ENCODE measurements at places on chromosomes 6 and 20.
A peak's percentile ranks its signal among the peaks of the same experiment; 100 is the strongest.

DNA sequence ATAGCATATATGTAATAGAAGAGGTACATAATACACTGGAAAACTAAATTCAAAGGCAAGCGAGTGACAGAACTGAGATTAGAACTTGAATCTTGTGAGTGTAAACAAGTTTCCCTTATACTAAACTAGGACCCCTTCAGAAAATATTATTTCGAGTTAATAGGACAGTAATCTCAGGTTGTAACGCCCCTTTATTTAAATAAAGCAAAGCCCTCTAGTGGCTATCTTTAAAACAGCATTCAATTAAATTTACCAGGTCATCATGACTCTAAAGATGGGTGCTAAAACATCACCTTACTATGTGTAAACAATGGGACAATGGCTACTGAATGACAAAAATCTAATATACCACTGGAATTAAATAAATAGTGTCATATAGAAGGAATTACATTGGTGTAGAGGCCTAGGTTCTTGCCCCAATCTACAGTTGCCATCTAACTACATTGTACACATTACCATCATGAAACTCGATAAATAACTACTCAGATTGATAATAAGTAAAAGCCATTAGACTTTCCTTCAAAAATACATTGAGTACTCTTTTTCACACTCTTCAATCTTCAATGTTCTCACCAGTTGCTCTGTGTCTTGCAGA lies 255.4 kb upstream of the IRAK1BP1 start:
- DNase-seq = no peak

DNA sequence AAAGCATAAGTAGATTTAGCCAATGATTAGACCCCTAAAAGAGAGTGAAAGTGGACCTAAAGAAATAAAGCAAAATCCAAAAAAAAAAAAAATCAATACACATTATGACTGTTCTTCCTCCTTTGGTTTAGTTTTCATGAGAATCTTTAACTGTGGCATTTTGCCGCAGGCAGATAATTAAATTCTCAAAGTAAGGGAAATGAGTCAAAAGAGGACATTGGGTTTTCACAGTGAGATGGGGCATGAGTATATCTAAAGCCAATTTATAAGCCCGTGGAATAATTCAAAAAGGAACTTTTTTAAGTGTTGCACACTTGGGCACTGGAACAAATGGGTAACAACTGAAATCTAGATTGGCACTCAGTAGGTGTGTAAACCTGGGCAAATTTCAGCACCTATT lies 230.3 kb downstream of the PKHD1 start:
- DNase-seq = no peak

DNA sequence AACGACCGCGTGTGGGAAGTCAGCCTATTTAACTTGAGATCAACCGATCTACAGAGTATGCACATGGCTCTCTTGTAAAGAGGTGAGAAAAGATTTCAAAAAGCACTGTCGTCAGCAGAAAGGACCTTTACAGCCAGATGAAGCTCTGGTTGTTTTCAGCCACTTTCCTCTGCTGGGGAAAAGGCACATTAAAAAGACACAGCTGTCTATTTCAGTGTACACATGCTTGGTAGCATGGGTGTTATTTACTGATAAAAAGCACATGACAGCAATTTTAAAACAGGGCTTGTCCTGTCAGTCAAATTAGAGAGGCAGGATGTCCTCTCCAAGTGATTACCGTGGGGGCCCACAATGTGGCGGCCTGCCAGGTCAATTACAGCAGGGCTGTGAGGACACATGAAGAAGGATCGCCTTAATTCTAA lies 188.9 kb downstream of the PRKN start:
- DNase-seq = peak; percentile 81

DNA sequence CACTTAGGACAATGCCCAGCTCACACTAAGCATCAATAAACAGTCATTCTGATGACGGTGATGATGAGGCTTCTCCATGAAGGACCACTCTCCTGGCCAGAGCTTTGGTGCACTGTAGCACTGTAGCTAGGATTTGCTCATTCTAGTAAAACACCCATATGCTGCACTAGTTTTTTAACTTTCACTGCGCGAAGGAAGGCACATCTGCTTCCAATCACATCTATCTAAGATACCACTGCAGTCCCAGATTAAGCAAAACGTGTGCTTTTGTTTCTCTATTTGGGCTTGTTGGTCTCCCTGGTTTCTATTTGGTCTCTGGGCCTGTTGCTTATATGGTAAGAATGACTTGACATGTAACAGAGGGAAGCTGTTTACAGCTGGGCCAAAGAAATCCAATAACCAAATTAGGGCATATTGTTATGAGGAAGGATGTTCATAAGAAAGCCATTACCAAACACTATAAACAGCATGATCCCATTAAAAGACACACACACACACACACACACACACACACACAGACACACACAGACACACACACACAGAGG lies 62.4 kb downstream of the FAM229B start:
- DNase-seq = no peak

DNA sequence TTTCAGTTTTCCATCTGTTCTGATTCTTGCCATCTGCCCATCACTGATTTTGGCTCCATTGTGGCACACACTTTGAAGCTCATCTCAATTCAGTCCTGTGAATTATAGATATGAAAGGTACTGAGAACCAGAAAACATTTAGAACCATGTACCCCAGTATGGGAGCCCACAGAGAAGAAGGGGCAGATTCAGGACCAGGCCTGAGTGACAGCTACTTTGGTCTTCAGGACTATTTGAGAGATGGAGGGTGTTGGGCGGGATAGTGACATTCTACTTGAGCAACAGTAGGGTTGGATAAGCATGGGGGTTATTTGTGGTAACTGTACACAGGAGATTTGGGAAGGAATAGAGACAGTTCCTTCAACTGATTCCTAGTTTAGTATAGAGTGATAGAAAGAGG lies 259.2 kb upstream of the MANEA start:
- DNase-seq = no peak

DNA sequence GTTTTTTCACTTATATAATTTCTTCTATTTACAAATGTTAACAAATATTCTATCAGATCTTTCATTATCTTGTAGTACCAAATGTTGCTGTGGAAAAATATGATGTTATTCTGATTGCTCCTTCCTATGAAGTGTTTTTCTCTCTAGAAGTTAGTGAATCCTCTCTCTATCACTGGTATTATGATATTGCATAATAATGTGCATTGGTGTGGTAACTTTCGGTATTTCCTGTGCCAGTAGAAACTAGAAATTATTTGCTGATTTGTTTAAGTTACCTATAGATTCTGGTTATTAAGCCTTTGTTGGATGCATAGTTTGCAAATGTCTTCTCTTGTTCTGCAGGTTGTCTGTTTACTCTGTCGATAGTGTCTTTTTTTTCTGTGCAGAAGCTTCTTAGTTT lies 342.5 kb downstream of the CENPW start:
- no peak for DNase-seq

GRCh38 chr20:58688840-58689239 lies 3.8 kb upstream of the NPEPL1 start:
- no peak for DNase-seq

GRCh38 chr6:33732817-33733708 lies 13.6 kb downstream of the IP6K3 start:
- no peak for DNase-seq
